GM10248 (cell line): ENCODE measurements at places on chromosomes 12 and 14.

DNA sequence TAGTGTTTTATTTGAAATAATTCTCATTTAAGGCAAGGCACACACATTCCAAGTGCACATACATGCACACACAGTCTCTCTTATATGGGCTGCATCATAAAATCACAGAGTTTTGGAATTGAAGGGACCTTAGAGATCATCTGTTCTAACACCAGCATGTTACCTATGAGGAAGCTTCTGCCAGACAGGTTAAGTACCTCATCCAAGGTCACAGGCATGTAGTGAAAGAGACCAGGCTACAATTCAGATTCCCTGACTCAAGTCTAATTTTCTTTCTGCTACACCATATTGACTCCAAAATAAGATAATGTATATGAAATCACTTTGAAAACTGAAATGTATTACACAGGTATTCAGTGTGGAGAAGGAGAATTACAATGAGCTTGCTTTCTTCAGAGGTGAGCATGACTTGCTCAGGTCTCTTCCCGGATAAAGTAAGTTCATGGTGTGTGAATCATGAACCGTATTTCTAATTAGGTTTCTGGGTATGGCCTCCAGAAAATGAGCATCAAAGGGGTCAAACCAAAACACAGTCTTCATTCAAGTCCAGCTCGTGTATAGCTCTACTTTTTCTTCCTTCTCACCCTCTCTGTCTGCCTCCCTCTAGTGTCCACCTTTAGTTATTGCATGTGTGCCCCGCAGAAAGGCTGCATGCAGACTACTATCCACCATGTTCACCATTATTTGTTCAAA lies 411.9 kb downstream of the FUT8 start:
- peak; percentile 75 for DNase-seq

GRCh38 chr12:79934281-79935020 lies 446 bp downstream of the PPP1R12A start:
- DNase-seq, result peak; percentile 25

GRCh38 chr12:39490500-39491282 lies 47.8 kb upstream of the KIF21A start:
- no peak for DNase-seq

DNA sequence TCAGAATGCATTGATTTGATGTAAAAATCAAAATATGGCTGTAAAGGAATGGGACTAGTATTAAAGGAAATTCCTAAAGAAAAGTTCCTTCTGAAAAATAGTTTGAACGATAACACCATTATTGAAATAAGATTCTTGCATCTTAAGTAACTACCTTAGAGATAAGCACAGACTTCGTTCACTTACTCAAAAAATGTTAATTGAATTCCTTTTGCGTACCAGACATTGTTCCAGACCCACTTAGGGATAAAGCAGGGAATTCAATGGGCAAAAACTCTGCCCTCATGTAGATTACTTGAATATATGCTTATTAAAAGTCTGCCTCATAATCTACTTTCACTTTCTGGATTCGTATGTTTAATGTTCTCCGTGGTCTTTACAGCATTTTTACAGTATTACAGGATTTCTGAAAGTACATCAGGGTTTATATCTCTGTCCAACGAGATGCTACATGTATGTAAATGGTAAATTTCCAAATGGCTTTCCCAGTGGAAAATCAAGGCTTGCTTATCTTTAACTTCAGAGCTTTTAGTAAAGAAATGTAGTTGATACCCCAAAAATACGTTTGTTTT lies 213.7 kb downstream of the GXYLT1 start:
- no peak for DNase-seq

DNA sequence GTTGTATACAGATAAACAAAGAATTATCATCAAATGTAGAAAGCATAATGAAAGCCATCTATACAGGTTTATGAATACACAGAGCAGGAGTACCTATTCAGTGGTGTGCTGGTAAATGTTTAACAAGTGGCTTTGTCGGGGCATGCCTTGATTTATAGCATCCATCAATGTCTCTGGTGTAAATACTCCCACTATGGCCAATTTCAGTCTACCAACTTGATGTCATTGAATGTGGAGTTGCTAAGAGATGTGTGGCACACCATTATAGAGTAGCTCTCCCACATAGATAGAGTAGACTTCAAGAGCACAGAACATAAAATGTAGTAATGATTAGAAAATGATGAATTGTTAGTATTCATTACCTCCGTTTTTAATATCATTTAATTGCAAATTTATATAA lies 9.3 kb downstream of the GRIP1 start:
- DNase-seq, result no peak

GRCh38 chr14:23804817-23805216 lies 148.8 kb upstream of the DHRS4 start:
- DNase-seq, result no peak

- DNase-seq, result no peak
Observed at GRCh38 chr12:119019166-119019565, 37.8 kb downstream of the SRRM4 start.

GRCh38 chr14:80428671-80429070 lies 217.4 kb upstream of the DIO2 start:
- no peak for DNase-seq
